Activated T-cell treated with anti-CD3 and anti-CD28 coated beads for 4 hours (primary cell): ENCODE measurements at places on chromosomes 5 and 9.

DNA sequence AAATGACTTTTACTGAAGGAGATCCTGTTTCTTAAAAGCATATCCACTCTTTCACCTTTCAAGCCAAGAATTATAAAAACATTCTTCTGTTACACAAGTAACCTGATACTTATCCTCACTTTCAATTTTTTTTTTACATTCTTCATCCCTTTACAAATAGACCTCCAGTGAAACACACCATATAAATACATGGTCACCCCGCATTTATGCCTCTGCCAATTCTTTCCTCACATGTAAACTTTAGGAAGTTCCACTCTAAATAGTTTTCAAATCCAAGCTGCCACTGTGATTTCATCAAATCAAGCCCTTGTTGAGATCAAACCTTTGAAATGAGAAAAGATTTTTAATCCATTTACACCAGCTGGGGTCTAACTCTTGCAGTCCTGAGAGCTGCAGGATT, 40.0 kb downstream of the GAS1 start:
- no peak for DNase-seq

- DNase-seq: no peak
These were observed 281.7 kb upstream of the EFNA5 start for GRCh38 chr5:107952450-107952849.

DNA sequence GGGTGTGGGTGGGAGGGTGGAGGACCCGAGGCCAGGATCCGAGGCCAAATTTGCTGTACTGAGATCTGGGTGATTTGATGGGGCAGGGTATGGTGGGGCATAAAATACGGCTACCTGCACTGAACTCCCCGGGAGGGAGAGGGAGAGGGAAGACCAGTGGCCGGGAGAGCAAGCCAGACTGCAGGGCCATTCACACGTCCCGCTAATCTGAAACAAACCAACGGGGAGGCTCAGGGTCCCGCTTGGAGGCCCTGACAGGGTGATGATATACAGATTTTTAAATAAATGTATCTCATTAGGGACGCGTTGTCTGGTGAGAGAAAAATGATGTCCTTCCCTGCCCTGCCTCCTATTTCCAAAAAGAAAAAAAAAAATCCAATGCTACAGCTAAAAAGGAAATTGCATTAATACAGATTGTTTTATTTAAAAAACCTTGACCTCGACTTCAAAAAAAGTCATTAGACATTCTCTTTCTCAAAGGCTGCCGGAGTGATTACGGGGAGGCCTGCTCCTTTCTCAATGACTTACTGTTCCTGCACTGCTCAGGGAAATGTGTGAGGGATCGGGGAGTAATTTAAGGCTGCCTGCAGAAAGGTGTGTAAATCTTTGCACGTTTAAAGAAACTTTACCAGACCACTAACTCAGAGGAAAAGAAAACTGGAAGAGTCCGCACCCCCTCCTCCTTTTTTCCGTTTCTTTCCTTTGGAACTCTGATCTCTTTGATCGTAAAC, 11.5 kb upstream of the PRRX2 start:
- DNase-seq: no peak

DNA sequence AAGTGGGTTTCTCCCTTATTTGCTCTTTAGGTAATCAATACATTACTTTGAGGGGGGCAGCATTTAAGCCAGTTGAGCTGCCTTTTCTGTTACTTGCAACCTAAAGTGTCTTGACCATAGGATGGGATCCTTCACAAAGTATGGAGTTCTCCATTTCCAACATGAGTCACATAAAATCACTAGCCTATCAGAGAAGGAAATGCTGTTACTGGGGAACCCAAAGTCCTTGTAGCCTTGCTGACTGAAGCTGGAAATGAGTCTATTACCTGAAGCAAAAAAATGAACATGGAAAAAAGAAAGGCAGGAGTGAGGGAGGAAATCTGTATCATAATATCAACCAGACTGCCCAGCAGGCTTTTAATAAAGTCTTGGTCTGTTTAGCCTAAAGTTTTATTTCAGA, 42.8 kb upstream of the SLIT3 start:
- DNase-seq: no peak

DNA sequence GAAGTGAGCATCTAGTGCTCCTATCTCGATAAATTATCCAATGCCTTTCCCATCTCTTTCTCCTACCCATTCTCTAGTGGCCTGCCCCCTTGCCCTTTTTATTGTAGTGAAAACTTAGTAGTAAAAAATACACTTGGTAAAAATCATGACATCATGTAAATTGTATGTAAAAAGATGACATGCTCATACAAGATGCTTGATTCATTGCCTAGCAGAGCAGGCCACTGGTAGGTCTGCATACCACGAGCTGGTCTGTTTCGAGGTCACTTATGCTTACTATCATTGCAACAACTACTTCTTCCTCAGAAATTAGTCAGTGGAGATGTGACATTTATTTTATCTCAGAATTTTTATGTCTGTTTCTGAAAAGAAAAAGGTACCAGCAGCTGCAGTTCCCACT, 177.3 kb downstream of the C9orf152 start:
- no peak for DNase-seq

DNA sequence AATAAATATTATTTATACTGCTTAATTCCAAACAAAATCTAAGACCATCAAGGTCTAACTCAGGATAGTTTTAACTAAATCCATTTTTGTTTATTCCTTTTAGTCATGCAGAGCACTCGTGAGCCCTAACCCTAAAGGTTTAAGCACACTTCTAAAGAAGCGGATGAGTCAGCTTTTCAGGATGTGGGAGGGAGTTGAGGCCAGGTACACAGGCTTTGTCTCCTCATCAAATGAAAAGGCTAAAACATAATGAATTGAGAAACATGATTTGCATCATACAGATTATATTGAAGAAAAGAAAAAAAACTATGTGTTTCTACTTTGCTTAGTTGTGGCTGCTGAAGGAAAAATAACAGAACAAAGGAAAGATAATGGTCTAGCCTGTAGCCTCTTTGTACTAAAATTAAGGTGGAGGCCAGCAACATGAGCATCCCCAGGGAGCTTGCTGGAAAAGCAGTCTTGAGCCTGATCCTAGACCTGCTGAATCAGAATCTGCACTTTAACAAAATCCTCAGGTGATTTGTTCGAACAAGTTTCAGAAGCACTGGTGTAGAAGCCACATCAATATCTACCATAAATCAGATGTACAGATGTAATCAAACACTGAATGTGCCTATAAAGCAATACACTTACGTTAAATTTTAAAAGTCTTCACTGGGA, 21.1 kb upstream of the ISCA1 start:
- peak; percentile 64 for DNase-seq
